ENCODE measurements at places on chromosomes 5 and 9.

- DNase-seq, result no peak
Observed at GRCh38 chr9:93667006-93667405, 90.6 kb downstream of the PHF2 start.

DNA sequence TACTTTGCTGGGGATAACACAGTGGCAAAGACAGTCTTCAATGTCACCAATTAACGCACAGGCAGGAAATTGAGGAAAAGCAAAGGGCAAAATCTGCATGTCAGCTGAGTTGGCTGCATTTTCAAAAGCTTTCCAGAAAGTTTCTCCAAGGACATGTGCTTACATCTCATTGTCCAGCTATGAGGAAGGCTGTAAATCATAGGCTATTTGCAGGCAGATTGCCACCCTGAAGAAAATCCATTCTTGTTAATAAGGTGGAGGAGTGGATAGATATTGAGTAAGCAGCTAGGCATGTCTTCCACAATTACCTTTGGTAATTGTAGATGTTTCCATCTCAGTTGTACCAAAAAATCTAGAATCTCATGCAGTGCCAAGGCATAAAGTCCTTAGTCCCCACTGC, 278.0 kb upstream of the NUDT12 start:
- no peak for DNase-seq

DNA sequence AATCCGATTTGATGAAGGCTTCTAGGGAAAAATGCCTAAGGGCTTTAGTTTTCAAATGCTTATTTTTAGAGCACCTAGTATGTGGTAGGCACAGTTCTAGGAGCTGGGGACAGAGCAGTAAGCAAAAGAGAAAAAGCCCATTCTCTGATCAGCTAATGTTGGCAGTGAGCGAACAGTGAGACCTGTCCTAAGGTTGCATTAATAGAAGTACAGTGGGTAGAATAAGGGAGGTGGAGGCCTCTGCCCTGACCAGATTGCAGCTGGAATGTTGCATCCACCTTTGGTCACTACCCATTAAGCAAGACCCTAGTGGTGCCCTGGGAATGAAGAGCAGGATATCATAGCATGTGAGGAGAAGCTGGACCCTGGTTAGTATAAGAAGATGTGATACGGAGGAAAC, 20.1 kb downstream of the IL9 start:
- DNase-seq, result no peak

- peak; percentile 13 for DNase-seq
Observed at GRCh38 chr5:135426102-135427082, 20.8 kb downstream of the DCANP1 start.

- DNase-seq, result no peak
Observed at GRCh38 chr5:40172721-40173120, 507.0 kb upstream of the PTGER4 start.

- DNase-seq, result no peak
Observed at GRCh38 chr5:2738156-2738699, 13.2 kb downstream of the IRX2 start.

DNA sequence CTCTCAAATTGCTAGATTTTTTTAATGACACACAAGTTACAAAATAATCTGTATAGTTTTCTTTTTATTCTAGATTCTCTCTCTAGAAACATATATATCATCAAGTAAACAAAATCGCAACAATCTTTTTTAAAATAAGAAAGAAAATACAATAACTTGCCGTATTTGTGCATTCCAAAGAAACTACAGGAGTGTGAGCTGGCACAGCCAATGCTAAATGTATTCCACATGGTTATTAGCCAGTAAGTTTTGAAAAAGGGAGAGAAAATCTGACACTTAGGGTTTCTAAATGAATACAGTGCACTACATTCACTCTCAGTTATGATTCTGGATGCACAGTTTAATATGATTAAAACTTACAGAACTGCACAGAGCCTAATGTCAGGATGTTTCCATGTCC, 117.9 kb downstream of the BNC2 start:
- no peak for DNase-seq

- DNase-seq, result no peak
Observed at GRCh38 chr5:143084407-143084806, 314.2 kb downstream of the ARHGAP26 start.

All from memory B cell (primary cell).